ENCODE measurements at places on chromosomes 3 and 15. TPM values are rescaled to one million over a fixed set of nuclear protein-coding genes. Genes with fewer than 3 reads are reported as not detected.

Gene ADAMTSL3
- 0.43 TPM for total RNA-seq

Gene CYP1A2
- total RNA-seq: not detected

Gene SLC9C1
- total RNA-seq: not detected

Gene GUCA1C
- not detected for total RNA-seq

Gene ISLR
- total RNA-seq: not detected

Gene IGDCC3
- not detected for total RNA-seq

Gene CSPG5
- total RNA-seq: 0.63 TPM

- H3K4me1 ChIP-seq: peaks cover 52% of the 10 kb centered on the region
- peaks cover 39% of the 10 kb centered on the region for H3K36me3 ChIP-seq
These were observed 18.7 kb downstream of the TMEM43 start for GRCh38 chr3:14143271-14144225.

GRCh38 chr3:86949850-86950249 lies 41.1 kb downstream of the VGLL3 start:
- no peak overlapping the region for H3K4me3 ChIP-seq
- no peaks in the 10 kb centered on the region for H3K36me3 ChIP-seq
- DNase-seq: no peak

GRCh38 chr3:57279685-57280084 lies 12.8 kb downstream of the ASB14 start:
- peaks cover 4% of the 10 kb centered on the region for H3K36me3 ChIP-seq
- no peaks in the 10 kb centered on the region for H3K27me3 ChIP-seq
- H3K27ac ChIP-seq: no peak overlapping the region
- no peak overlapping the region for H3K4me3 ChIP-seq
- no peaks in the 10 kb centered on the region for H3K4me1 ChIP-seq
- no peak for DNase-seq

- peaks cover 2% of the 10 kb centered on the region for H3K27me3 ChIP-seq
- no peak overlapping the region for H3K4me3 ChIP-seq
- no peak overlapping the region for H3K27ac ChIP-seq
- no peak for DNase-seq
These were observed 4.1 kb downstream of the OR4F6 start for GRCh38 chr15:101807345-101807945.

GRCh38 chr15:58190419-58190818 lies 52.2 kb downstream of the AQP9 start:
- no peak for DNase-seq
- H3K27me3 ChIP-seq: peaks cover 5% of the 10 kb centered on the region
- H3K36me3 ChIP-seq: no peaks in the 10 kb centered on the region
- no peaks in the 10 kb centered on the region for H3K4me1 ChIP-seq
- no peak overlapping the region for H3K4me3 ChIP-seq
- H3K27ac ChIP-seq: no peak overlapping the region

DNA sequence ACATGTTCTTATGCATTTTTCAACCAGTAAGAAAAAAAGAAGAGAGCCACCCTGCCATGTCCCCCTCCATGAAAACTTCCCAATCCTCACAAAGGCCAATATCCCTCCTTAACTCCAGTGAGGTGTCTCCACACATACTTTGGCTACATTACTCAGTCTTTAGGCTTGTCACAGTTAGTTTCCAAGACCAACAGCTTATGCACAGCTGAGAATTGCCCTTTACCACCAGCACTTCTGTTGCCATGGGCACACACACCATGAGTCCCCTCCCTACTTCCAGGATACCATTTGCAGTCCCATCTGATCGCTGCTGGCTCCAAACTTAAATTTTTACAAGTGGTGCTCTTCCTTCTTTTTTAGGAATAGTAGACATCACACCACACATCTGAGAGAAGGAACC lies 150.3 kb upstream of the STRIT1 start:
- no peaks in the 10 kb centered on the region for H3K36me3 ChIP-seq
- H3K27ac ChIP-seq: no peak overlapping the region
- no peak for DNase-seq
- no peak overlapping the region for H3K4me3 ChIP-seq
- no peaks in the 10 kb centered on the region for H3K4me1 ChIP-seq
- H3K27me3 ChIP-seq: no peaks in the 10 kb centered on the region

DNA sequence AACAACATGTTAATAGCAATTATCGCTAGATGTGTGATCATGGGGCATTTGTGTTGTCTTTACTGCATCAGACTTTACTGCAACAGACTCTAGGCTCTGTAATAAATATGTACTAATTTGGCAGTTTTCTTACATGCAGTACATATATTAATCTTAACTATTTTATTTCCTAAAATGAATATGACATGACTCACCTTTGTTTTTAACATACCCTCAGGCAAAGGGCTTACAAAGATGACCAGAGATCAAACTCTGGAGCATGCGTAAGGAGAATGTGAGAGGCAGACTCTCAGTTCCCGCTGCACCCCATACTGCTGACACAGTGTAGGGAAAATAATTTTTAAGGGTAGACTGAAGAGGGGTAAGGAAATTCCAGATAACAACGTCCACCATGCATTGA lies 7.2 kb upstream of the FAM174B start:
- no peaks in the 10 kb centered on the region for H3K27me3 ChIP-seq
- no peaks in the 10 kb centered on the region for H3K36me3 ChIP-seq
- no peak overlapping the region for H3K4me3 ChIP-seq

DNA sequence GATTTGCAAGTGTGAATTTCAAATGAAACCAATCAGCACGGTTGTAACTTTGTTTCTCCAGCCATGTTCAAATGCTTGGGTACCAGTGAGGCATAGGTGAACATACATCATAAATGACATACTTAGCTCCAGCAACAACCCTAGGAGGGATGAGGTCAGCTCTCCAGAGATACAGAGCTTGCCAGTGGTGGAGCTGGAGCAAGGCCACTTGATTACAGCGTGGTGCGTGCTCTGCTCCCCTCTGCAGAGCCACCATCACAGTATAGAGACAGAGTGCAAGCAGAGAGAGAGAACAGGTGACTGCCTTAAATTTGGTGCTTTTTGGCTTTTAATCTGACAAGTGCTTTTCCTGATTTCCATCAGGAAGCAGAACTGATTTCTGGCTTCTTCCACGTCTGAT lies 275.1 kb downstream of the PDZRN3 start:
- H3K4me1 ChIP-seq: no peaks in the 10 kb centered on the region
- no peaks in the 10 kb centered on the region for H3K27me3 ChIP-seq
- H3K36me3 ChIP-seq: no peaks in the 10 kb centered on the region
- no peak overlapping the region for H3K27ac ChIP-seq

DNA sequence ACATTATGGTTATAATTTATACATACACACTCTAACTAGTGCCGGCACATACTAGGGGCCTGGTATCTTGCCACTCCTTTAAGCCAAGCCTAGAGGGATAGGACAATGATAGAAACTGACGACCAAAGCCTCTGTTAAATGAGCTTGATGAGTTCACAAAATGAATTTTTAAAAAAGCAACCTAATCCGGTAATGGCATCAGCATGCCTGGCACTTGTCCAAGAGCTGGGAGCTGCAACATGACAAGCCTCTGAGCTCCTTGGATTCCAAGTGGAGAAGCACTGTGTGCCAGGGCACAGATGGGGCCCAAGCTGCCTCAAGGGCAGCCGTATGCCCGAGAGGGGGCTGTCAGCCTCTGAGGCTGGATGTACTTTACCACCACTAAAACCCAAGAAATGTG lies 9.7 kb downstream of the ETV5 start:
- H3K27ac ChIP-seq: no peak overlapping the region
- H3K27me3 ChIP-seq: peaks cover 22% of the 10 kb centered on the region
- H3K36me3 ChIP-seq: no peaks in the 10 kb centered on the region
- DNase-seq: no peak
- peaks cover 9% of the 10 kb centered on the region for H3K4me1 ChIP-seq

GRCh38 chr3:52352566-52352965 lies 36.4 kb downstream of the DNAH1 start:
- H3K36me3 ChIP-seq: peaks cover 59% of the 10 kb centered on the region
- no peak overlapping the region for H3K4me3 ChIP-seq
- no peaks in the 10 kb centered on the region for H3K27me3 ChIP-seq

- no peaks in the 10 kb centered on the region for H3K4me1 ChIP-seq
- no peak overlapping the region for H3K27ac ChIP-seq
- H3K4me3 ChIP-seq: no peak overlapping the region
- H3K27me3 ChIP-seq: no peaks in the 10 kb centered on the region
- H3K36me3 ChIP-seq: no peaks in the 10 kb centered on the region
These were observed 62.3 kb upstream of the PLSCR4 start for GRCh38 chr3:146313031-146313745.

GRCh38 chr3:181457190-181457589 lies 254.5 kb upstream of the SOX2 start:
- no peak overlapping the region for H3K4me3 ChIP-seq
- no peaks in the 10 kb centered on the region for H3K4me1 ChIP-seq
- H3K36me3 ChIP-seq: no peaks in the 10 kb centered on the region
- no peak for DNase-seq
- no peak overlapping the region for H3K27ac ChIP-seq
- no peaks in the 10 kb centered on the region for H3K27me3 ChIP-seq

All from natural killer cell (primary cell).